Femur (tissue), 1 donor: ENCODE measurements at places on chromosomes 7 and 10.
A peak's percentile ranks its signal among the peaks of the same experiment; 100 is the strongest.

DNA sequence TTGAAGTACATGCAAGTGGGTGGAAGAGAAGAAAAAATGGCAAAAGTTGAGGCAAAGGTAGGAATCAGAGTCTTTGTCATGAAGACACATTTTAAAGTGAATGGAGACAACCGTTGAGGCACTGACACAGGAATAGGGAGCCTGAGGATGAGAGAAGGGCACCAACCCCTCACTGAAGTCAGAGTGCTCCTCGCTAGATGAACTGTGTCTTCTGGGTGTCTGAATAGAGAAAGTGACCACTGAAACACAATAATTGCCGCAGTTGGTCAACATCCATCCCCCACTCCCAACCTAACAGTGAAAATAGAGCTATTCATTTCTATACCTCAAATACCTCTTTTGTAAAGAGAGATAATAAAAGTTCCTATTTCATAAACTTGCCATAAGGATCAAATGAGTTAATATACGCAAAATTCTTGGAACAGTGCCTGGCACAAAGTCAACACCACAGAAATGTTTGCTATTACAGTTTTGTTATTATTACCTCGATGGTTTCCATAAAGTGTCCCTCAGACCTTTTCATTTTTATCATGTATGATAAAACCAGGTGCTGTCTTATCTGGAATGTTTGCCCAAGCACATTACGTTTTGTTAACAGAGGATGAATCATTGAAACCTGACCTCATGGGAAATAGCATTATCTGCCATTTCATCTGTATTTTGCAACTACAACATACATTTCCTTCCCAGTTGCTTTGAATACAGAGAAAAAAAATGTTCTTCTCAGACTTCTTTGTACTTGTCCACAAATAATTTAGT, 61.8 kb upstream of the SP4 start:
- no peak for DNase-seq

DNA sequence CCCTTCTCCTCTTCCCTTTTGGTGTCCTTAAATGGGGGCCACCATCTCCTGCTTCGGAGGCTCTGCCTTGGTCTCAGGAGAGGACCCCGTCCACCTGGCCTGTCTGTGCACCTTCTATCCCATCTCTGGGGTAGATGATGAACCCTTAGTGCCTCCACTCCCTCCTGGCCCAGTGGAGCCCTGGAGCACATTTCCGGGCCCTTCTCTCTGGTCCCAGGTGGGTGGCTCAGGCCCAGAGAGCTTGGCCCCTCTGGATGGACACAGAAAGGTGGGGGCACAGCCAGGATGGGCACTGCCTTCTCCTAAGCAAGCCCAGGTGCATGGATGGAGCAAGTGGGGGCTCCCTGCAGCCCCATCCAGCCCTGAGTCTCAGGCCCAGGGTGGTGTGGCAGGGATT, 121.4 kb upstream of the RET start:
- peak; percentile 6 for DNase-seq

DNA sequence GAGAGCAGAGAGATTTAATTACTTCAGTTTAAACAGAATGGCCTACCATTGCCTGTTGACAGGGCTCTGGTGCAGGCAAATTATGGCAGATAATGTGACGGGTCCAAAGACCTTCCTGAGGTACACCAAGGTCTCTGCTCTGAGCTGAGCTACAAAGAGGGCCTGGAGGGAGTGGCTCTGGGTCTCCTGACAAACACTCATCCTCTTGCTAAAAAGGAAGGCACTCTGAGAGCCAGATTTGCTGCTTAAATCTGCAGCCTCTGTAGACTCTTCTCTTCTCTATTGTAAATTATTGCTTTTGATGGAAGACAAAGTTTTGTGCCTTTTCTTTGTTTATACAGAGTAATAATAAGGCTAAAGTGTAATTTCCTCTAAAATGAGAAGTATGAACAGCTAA, 529.5 kb upstream of the FZD8 start:
- DNase-seq: no peak

GRCh38 chr7:35831208-35831607, 30.4 kb downstream of the SEPTIN7 start:
- DNase-seq: no peak

GRCh38 chr10:116665541-116666125, 44.9 kb downstream of the PNLIPRP2 start:
- DNase-seq: peak; percentile 88

DNA sequence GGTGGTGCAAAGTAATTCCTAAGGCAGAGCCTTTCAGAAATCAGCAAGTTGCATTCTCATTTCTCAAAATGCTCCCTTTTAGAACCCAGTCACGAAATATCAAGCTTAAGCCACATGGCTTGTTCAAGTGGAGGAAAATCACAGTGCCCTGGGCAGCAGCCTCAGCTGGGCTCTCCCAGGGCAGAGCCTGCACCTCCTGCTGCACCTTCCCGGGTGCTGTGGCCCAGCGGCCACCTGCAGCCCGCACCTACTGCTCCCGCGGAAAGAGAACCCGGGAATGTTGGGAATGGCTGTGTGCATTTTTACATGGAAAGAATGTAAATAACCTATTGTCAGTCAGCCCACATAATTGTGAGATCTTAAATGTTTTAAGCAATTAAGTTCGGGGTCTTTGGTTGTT, 396.5 kb upstream of the VSTM2A start:
- DNase-seq: no peak

DNA sequence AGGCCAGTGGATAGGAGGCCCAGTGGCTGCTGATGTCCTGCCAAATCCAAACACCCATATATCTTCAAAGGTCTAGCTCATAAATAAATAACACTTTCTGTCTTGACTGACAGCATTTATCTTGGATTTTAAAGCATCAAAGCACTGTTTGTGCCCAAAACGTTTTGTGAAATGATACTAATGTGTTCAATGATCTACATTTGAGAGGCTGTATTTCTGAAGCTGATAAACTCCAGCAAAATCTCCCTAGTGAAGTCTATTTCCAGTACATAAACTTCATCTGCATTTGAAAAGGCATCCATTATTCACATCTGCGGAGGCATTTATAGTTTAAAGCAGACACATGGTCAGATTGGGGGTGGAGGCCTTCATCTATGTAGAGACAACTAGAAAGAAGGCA, 276.3 kb downstream of the HPSE2 start:
- DNase-seq: no peak

GRCh38 chr10:34719328-34719727, 95.8 kb downstream of the PARD3 start:
- no peak for DNase-seq

GRCh38 chr7:41448104-41448503, 254.8 kb downstream of the INHBA start:
- no peak for DNase-seq

DNA sequence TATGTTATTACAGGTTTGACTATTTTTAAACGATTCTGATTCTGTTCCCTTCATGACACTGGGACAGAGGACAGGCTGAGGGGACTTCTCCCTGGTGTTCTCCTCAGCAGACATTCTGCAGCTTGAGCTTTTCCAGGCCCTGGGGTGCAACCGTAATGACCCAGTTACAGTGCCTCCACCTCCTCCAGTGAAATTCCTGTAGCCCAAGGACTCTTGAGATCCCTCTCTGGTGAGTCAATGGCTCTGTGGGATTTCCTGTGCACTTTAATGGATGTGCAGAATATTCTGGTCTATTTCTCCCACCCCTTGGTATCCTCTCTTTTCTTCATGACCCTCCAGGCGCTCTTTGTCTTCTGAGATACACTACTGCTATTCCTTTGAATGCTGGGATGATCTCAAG, 319.3 kb downstream of the INHBA start:
- DNase-seq: no peak

DNA sequence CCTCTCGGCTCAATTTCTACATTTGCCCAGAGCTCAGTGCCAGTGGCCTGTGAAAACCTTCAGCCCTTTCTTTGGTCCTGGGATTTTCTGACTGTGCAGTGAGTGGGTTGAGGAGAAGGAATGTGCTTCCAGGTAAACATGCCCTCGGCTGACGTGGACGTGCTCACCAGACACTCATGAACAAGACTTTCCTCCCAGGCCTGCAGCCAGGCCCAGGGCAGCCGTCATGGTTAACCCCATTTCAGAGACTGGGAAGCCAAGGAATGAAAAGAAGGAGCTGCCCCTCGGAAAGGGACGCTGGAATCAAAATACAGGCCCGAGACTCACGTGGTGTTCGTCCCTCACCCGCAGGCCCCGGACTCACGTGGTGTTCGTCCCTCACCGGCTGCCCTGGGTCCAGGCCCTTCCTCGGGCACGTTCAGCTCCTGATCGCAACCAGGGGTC, 8.8 kb upstream of the CALML5 start:
- DNase-seq: no peak

DNA sequence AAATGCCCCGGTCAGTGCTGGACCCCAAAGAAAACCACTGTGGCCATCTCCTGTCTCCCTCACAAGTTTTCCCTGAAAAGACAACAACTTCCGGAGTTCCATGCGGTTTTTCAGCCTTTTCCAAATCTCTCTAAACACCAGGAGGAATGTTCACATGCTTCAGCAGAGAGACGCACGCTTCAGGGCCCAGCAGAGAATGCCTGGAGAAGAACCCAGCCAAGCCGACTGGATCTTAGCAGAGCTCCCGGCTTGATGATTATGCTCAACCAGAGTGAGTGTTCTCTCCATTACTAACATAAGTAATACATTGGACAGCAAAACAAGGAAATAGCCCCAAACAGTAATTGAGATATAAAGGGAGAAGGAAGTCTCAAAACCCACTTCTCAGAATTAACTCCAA, 17.9 kb downstream of the PRKCQ start:
- DNase-seq: no peak

DNA sequence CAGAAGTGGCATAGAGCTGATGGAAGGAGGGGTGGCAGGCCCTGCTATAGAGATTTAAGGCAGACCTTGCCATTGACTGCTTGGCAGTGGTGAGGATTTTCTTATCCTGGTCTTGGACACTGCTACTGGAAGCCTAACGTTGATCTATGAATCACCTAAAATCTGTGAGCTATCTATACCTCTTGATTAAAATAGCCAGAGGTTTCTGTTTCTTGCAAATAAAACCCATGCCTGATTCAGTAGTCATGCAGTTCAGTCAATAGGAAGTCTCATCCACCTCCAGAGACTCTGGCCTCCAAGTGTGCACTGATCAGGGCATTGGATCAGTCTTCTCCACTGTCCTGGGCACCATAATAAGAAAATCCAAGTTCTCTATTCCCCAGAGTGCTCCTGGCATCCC, 286.5 kb downstream of the PTEN start:
- no peak for DNase-seq

DNA sequence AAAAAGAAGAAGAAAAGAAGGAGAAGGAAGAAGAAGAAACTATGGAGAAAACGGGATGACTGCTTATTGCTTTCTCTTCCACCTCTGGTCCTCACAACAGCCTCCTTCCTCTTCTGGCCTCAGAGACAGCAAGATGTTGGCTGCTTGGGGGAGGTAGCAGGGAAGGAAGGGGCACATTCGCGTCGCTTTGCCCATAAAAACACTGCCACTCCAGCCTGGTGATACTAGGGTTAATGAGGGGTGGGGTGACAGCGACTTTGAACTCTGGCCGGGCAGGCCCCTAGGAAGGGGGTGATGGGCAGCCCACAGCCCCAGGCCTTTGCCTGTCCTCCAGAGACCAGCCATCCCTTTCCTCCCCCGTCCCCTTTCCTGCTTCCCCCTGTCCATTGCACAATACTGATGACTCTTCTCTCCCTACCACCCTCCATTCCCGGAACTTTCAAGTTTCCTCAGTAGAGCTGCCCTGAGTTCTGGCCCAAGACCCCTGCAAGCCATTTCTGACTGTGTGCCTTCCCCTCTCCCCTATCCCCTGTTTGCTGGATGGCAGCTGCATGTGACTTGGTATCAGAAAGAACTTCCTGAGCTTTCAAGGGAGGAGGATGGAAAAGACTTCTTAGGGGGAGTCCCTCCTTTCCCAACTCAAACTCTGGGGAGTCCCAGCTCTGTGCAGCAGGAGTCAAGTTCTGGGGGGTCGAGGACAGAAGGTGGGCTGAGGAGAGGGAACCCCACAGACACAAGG, 2.2 kb upstream of the CUEDC2 start:
- DNase-seq: no peak

- DNase-seq: no peak
Observed at GRCh38 chr7:29208410-29209250, 14.1 kb downstream of the CHN2 start.

GRCh38 chr7:135684136-135684535, 21.8 kb downstream of the STMP1 start:
- no peak for DNase-seq

GRCh38 chr7:22113041-22113440, 167.3 kb upstream of the CDCA7L start:
- no peak for DNase-seq

DNA sequence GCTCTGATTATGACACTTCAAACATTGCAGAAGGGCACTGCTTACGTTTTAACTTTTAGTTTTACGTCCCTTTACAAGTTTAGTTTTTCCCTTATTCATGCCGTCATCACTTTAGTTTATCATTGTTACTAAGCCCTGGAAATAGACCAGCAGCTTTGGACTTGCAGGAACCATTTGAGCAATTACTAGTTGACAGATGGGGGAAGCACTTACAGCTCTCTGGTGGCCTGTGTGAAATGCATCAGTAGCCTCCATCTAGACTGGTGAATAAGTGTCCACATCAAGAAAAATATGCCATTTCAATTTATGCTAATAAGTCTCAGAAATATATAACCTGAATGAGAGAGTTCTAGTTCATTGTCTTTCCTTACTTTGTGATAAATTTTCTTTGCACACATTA, 194.9 kb upstream of the GRM3 start:
- DNase-seq: no peak

DNA sequence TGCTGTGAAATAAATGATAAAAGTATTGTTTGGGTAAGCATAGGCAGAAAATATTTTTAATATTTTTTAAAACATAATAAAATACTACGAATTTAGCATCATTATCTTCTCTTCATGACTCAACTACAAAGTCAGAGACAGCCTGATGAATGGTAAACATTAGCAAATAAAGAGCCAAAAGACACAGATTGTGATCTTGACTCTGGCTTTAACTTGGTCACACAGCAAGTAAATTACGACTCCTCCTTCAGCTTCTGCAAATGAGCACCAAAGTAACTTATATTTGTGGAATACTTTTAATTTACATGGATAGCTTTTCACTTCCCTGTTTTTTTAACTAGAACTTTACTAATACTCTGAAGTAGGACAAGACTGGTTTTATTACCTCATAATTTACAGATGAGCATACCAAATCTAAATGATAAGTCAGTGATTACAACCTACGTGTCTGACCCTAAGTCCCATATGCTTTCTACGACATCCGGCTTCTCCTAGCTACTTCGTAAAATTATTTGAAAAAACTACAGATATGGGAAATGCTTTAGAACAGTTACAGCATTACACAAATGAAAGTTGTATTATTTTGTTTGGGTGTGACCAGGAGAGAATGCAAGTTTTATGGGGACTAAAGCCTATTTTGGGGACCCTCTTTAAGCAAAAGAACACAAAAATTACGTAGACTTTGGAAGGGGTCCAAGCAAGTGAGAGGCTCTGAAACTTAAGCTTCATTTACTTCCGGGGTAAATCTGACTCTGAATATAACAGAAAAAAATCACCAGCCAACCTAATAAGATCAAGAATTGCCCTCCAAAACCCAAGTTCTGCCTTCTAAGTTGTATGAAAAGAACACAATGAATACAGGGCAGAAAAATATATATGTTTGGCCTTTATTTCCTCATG, 133.8 kb downstream of the CPEB3 start:
- DNase-seq: no peak
